Naive B cell (primary cell): ENCODE measurements at places on chromosomes 2 and 18.
A peak's percentile ranks its signal among the peaks of the same experiment; 100 is the strongest.

- DNase-seq: no peak
Measured at GRCh38 chr2:105849431-105850179, 104.9 kb downstream of the NCK2 start.

- DNase-seq: no peak
Measured at GRCh38 chr2:147641651-147642050, 203.2 kb upstream of the ACVR2A start.

DNA sequence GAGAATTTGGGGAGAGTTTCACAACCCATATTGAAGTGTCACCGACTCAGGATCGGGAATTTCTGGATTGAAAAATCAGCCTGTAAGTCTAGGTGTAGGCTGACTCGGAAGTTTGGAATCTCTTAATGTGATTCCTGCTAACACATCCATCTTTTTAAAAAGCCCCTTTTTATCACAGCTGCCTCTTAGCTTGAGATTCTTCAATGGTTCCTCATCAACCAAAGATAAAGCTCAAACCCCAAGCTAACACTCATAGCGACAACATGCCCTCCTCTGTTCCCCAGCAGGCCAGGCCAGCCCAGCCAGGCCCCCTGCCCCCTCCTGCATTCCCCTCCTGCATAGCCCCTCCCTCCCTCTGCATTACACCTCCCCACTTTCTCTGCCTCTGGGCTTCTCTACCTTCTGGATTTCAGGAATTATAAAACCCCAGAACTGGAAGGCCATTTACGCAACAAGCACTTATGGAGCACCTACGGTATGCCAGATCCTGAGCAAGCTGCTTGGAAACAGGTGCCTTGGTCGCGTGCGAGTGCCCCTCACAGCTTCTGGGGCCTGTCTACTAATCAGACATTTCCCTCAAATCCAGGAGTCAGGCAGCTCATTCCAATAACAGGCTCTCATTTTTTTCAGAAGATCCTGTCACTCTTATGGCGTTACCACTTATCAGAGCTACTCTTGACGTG, 63.4 kb downstream of the EMX1 start:
- no peak for DNase-seq

GRCh38 chr2:48699348-48699930, 56.1 kb downstream of the LHCGR start:
- DNase-seq: no peak

DNA sequence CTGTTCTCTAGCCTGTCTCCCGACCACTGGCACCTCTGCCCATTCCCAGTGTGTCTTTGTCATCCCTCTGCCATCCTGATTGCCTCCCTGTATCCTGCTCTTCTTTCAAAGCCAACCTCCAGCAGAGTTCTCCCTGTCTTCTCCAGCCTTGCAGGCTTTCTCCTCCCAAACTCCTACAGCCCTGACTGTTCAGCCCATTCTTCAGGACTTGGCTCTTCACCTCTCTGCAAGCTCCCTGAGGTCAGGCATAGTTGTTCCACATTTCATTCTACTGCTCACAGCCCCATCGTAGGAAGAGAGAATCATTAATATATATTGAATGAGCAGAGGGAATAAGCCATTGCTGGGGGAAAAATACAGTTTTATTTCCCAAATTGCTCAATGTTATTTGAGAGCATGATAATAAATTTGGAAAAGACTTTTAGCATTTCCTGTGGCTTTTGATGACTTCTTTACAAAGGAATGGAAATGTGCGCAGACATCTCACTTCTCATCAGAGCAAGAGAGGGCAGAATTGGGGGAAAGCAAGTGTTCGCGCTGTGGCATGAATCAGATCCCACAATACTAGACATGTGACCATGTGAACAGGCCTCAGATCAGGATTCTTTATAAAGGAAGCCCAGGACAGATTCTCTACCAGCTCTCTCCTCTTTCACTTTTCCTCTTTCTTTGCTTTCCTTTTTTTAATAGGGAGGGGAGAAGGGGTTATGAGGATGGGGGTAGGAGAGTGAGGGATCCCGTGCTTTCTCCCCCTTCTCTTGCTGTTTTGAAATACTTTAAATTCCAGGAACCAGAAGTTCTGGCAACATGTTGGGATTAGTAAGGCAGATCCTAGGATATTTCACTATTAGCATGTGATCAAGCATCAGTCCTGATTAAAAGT, 37.4 kb downstream of the EPAS1 start:
- DNase-seq: no peak

DNA sequence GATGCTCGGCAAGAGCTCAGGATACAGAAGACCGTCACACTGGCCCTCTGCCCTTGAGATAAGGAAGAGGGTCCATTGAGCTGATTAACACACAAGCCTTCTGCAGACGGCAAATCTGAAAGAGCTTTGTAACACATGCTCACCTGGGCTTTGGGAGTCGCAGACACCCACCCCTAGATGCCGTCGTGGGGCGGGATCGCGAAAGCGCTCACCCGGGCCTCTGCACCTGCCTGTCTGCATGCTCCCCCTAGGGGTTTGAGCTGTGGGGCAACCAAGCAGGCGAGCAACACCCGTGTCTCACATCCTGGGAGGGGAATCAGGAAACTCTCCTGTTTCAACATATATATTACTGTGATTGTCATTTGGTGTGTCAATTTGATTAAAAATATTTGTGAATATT, 99.8 kb upstream of the KCNH7 start:
- DNase-seq: no peak

DNA sequence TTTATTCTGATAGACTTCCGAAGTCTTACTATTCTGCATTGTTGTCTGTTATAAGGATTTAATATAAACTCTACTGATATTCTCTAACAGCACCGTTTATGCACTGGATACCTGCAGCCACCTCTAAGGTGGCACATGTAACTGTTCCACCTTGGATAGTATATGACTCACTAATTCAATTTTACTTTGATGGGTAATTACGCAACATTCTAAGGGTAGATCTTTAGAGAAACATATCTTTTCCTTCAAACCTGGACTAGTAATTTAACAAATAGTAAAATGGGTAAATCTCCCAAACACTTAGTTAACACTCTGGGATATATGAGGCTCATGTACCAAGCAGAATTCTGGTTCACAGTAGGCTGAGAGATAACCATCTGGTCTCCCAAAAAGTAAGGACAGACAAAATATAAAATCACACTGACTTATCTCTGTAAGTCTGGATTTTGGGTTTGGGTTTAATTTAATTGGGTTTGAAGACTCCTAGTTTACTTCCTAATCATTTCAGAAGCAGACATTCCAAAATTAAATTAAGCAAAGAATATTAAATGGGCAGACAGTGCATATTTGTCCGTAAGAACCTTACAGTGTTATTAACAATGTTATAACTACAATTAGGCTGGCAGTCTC, 414.8 kb downstream of the TGIF1 start:
- no peak for DNase-seq

GRCh38 chr2:122754561-122754960, 999.1 kb downstream of the TSN start:
- no peak for DNase-seq

DNA sequence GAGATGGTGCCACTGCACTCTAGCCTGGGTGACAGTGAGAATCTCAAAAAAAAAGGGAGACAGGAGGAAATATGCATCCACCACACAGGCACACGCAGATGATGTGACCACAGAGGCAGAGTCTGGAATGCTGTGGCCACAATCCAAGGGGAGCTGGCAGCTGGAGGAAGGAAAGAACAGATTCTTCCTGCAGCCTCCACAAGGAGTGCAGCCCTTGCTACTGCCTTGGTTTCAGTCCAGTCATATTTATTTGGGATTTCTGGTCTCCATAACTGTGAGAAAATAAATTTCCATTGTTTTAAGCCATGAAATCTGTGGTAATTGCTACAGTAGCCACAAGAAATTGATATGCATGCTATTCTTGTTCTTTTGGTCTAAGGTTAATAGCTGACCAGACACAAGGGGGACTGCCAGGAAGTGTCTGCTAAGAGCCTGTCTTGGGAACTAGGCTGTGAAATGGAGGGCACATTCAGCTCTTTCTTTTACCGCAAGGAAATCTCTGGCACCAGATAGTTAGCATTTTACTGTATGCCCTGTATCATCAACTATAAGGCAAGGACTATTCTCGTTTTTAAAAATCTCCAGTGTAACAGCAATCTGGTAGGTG, 133.1 kb upstream of the SEC11C start:
- no peak for DNase-seq

DNA sequence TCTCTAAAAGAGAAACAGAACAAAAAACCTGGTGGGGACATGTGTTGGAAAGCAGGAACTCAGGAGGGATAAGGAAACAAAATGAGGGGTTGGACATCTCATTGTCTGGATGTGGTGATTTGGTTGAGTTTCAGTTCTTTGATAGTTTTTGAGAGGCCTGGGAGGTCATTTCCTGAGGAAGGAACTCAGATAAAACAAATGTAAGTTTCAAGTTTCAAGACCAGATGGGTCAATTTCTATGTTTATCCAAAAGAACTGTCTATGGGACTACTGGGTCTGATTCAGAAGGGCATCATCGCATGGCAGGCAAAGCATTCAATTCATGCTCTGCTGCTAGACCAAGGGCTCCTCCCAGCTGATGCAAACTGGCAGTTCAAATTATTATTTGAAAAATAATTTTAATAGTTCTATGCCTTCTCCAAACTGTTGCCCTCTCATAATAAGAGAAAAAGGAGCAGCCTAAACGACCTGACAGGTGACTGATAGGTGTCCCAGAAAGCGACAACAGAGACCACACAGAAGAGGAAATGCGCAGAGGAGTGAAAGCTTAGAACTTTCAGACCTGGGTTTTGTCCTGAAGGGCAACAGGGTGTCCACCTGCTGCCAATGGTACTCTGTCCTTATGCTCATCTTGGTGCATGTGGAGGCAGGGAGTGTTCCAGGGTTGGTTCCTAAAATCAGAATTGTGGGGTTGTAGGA, 39.3 kb upstream of the SH3RF3 start:
- DNase-seq: no peak

- DNase-seq: no peak
Measured at GRCh38 chr2:57891086-57891712, 155.4 kb upstream of the VRK2 start.

- DNase-seq: no peak
Measured at GRCh38 chr18:8943900-8944870, 158.3 kb upstream of the NDUFV2 start.

GRCh38 chr2:136025057-136025973, 39.9 kb upstream of the DARS1 start:
- DNase-seq: peak; percentile 36

DNA sequence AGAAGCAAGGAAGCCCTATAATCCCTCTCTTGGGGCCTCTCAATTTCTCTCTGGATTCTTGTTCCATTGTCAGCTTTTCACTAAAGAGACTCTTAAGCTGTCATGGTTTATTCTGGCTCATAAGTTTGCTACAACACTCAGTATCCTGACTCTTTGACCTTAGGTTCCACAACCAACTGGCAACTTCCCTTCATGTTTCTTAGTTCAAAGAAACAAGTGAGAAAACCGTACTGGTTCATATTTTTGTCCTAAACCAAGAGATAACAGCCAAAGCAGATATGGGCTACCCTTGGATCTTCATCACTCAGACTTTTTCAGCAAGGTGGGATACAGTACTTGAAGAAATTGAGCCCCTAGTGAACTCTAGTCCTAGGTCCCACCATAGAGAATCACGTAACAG, 109.9 kb upstream of the CRIM1 start:
- no peak for DNase-seq

DNA sequence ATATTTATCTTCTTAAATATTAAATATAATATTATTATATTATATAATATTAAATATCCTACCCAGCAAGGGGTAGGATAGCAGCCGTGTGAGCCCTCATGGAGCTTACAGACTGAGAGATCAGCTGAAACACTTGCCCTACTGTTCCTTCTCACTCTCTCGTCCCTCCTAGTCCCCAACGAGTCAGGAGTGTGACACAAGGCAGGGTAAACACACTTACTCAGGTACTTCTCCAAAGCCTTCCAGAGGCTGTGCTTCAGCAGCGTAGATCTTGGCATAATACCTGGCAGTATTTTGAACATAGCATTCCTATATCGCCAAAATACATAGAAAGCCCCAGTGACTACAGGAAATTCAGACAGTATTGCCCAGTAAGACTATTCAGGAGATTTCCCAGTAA, 114.1 kb downstream of the ALPK2 start:
- no peak for DNase-seq

GRCh38 chr2:16066261-16067036, 126.1 kb downstream of the MYCN start:
- DNase-seq: no peak

DNA sequence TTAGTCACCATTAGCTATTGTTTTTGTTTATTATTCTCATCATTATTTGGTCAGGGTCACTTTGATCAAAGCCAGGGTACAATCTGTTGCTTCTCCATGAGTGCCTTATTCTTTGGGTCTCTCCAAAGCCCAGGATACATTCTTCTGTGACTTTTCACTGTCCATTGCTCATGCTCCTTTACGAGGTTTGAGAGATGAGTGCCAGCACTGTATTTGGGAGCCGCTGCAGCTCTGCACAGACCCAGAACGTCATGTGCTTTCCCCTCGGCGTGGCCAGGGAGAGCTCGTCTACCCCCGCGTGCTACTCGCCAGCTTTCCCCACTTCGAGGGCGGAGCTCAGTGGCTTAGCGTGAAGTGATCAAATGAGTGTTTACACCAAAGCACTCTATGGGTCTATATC, 123.7 kb downstream of the COL6A3 start:
- no peak for DNase-seq

- DNase-seq: peak; percentile 29
Measured at GRCh38 chr18:60549338-60549960, 176.9 kb upstream of the MC4R start.

GRCh38 chr2:180651596-180651995, 328.8 kb upstream of the UBE2E3 start:
- DNase-seq: no peak

DNA sequence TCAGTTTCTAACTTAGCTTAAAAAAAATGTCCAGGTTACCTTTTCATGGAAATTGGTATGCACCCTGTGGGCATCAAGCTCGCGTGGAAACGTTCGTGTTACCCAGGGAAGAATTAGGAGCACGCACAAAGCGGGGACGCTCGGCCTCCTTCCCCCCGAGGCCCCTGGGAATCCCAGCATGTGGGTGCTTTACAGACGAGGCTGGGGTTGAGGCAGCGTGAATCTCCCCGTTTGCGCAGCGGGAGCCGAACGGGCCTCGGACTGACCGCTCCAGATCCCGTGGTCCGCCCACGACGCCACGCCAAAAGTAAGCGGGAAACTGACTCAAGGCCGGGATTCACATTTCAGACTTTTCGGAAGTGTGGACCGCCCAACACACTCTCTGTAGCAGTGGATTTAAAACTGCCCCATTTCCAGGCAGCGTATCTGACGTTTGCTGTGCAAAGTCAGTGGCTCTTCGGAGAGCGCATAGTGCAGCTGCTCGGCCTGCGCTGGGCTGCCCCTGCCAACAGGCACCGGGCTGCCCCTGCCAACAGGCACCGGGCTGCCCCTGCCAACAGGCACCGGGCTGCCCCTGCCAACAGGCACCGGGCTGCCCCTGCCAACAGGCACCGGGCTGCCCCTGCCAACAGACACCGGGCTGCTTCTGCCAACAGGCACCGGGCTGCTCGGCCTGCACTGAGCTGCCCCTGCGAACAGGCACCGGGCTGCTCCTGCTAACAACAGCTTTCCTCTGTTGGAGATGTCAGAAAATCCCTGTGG, 49.7 kb downstream of the SH3YL1 start:
- no peak for DNase-seq

DNA sequence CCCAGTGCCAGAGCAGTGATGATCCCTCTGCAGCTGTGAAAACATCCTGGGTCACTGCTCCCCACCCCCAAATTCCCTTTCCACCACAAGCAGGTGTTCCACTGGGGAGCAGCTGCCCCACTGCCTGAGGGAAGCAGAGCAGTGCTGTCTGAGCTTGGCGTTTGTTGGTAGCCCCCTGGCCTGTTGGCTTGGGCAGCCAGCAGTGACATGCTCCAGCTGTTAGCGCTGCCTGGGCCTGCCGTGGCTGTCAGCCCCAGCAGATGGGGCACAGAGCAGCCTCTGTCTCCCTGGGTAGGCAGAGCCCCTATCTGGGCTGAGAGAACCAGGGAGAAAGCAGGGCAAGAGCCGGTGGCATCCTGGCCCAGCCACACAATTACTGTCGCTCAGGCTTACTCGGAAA, 247.7 kb downstream of the GLI2 start:
- DNase-seq: no peak
